ENCODE measurements at places on chromosomes 6 and 20.

DNA sequence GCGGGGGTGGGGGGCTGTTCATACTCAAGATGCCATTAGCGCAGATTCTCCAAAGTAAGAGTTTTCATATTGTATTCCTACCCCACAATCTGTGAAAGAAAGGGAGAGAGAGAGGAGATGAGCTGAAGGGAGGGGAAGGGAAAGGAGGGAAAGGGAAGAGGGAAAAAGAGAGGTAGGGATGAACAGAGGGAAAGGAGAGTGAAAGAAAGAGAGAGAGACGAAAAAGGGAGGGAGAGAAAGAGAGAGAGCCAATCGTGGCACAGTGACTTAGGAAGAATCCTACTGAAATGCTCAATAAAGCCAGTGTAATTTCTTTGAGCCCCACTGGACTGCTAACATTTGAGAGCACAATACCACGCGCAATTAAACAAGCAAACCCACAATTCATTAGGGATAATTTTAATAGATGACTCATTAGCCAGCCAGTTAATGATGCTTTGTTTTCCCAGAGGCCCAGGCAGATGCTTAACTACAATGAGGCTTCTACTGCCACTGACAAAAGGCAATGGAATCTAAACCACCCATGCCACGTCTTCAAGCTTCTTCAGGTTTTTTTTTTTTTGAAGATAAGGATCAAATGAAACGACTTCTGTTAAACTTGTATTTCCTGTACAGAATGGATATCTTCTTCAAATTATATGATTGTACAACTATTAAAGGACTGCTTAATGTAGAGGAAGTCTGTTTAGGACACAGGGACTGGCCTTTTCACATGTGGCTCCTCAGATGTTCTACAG, 306.8 kb downstream of the FOXC1 start:
- DNase-seq, result no peak

GRCh38 chr6:116564921-116565872, 6.1 kb upstream of the RWDD1 start:
- no peak for DNase-seq

DNA sequence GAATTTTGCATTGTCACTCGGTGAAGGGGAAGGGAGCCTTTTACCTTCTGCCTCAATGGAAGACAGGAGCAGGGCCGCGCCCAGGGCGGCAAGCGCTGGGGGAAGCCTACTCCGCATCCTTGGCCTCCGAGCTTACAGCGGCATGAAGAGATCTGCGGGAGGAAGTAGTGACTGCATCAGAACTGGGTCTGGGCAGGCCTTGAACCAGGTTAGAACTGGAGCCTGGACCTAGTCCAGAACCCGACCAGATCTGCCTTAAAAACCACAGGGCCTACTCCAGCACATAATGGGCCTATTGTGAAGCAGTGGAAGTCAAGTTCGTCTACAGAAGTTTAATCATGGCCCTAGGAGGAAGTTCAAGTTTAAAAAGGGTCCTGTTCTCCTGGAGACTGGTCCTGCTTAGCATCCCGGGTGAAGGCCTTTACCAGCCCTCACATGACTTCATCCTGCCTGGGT, 3.1 kb downstream of the COL12A1 start:
- DNase-seq, result no peak

DNA sequence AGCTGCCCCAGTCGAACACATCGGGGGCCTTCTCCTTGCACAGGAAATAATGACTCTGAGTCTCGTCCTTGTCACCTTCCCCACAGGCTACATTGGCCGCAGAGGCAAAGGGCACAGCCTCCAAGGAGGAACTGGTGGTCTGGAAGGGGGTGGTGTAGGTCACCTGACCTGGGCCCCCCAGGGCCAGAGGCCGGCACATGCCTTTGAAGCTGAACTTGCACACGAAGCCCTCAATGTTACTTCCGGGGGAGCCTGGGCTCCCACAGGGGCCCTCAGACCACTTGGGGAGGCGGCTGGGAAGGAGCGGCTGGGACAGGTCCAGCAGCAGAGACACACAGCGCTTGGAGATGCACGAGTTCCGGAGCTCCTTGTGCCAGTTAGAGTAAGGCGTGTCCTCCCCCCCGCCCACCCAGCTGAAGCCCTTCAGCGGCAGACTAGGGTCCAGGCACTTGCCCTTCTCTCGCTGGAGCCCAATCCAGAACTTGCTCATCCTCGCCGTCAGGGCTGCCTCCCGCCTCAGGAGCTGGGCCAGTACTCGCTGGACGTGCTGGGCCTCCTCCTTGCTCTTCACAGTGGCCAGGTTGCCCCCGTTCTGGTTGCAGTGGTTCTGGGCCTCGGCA, 578 bp downstream of the CD93 start:
- no peak for DNase-seq

GRCh38 chr6:37936150-37936549, 116.6 kb downstream of the ZFAND3 start:
- no peak for DNase-seq

GRCh38 chr20:39713076-39713840, 751.1 kb downstream of the DHX35 start:
- no peak for DNase-seq

GRCh38 chr6:56043076-56043475, 167.7 kb upstream of the BMP5 start:
- DNase-seq, result no peak

DNA sequence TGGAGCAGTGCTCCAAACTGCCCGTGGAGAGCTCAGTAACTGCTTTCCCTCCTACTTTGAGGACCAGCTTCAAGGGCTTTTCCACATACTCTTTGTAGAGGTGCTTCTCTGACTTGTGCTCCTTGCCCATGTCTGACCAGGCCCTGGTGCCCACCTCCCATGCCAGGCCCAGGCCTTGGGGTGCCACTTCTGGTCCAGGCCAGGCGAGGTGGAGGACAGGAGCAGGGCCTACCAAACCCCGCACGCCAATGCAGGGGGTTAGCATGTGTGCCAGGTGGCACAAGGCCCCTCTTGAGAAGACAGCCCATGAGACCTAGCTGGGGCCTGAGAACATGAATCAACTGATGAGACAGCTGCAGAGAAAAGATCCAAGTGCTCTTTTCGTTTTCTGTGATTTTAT, 47.0 kb upstream of the PLN start:
- DNase-seq, result no peak

DNA sequence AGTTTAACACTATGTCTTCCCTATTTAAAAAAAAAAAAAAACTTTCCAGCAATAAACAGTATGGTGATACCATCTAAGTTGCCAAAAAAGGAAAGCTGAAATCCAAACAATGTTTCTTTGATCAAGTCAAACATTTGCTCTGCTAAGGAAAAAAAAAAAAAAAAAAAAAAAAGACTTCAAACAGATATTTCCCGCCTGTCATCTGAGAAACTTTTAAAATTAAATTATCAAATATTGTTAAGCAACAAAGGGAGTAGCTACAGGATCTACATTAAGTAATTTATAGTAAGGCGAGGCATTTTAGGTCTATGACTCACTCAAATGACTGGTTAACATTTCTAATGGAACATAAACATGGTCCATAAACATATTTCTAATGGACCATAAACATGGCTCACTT, 121.2 kb downstream of the DST start:
- no peak for DNase-seq

- DNase-seq, result no peak
Observed at GRCh38 chr6:8881663-8882062, 446.3 kb upstream of the SLC35B3 start.

GRCh38 chr20:38126146-38126921, 38.7 kb downstream of the TGM2 start:
- no peak for DNase-seq

DNA sequence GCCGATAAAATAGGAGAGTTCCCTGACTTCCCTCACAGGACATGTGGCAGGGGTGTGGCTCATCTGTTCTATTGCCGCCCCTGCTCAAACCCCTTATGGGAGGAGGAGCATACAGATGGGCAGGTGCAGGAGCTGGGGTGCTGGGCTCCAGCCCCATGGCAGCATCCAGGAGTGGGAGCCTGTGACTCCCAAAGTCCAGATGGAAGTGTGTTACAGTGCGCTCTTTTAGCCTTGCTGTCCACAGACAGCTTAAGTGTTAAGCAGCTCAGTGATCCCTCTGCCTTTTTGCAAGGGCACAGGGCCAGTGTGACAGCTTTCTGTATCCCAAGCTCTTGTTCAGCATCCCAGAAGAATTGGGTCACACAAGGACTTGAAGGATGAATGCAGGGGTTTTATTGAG, 212.3 kb upstream of the MYLIP start:
- DNase-seq, result no peak

DNA sequence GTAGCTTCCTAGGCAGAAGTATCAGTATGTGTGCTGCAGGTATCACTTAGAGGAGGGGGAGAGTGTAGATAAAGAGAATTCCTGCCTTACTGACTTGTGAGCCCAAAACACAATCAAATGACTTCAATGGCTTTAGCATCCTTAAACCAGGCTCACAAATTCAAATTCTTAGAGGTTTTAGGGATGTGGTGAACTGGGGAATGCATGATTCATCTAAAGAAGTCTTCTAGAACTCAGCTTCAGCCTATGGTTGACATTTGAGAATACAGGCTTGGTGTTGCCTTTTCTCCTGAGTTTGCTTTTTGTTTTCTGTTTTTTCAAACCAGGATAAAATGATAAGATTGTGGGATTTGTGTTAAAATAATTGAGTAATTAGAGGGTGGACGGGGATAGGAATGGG, 14.4 kb downstream of the SNRPC start:
- DNase-seq, result no peak

DNA sequence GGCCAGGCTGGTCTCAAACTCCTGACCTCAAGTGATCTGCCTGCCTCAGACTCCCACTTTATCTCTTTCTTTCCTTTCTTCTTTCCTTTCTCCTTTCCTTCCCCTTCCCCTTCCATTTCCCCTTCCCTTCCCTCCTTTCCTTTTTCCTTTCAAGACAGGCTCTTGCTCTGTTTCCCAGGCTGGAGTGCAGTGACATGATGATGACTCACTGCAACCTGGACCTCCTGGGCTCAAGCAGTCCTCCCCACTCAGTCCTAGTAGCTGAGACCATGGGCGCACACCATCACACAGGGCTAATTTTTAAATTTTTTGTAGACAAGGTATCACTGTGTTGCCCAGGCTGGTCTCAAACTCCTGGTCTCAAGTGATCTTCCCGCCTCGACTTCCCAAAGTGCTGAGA, 377.6 kb upstream of the ZFP64 start:
- no peak for DNase-seq

- no peak for DNase-seq
Observed at GRCh38 chr6:8400663-8401062, 34.7 kb downstream of the SLC35B3 start.
